ENCODE measurements at places on chromosomes 5 and 9. TPM values are rescaled to one million over a fixed set of nuclear protein-coding genes. Genes with fewer than 3 reads are reported as not detected.

DNA sequence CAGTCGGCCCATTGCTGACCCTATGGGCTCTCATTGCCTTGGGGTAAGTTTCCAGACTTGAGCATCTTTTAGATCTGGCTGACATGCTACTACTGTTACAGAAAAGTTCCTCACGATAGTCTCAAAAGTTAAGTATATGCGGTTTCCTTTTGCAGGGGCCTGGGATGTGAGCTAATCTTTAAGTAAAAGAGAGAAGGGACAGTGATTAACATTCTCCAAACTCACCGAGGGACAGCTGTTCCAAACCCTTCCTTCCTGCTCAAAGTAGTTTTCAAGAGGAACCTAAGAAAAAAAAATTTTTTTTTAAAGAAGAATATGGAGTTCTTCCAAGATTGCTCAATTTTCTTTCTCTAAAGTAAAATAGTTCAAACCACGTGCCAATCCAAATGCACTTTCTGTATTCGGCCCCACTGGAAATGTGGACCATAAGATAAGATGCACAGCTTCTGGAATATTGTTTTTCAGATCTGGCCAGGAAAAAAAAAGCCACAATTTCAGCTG, 168.0 kb upstream of the SPRY4 start:
- no peaks in the 10 kb centered on the region for H3K36me3 ChIP-seq
- no peak for DNase-seq
- H3K4me3 ChIP-seq = peak overlapping the region; percentile 18
- H3K4me1 ChIP-seq = peaks cover 33% of the 10 kb centered on the region
- H3K27ac ChIP-seq = peak overlapping the region; percentile 63

ARL10 gene
- 2.7 TPM for total RNA-seq

- no peak for DNase-seq
- no peak overlapping the region for H3K27ac ChIP-seq
- H3K4me3 ChIP-seq = no peak overlapping the region
- H3K36me3 ChIP-seq = no peaks in the 10 kb centered on the region
- no peaks in the 10 kb centered on the region for H3K27me3 ChIP-seq
Measured at GRCh38 chr5:179494774-179495526, 55.4 kb upstream of the RUFY1 start.

GFI1B gene
- not detected for total RNA-seq

GRCh38 chr5:88718736-88719135, 164.2 kb downstream of the MEF2C start:
- no peak for DNase-seq
- no peaks in the 10 kb centered on the region for H3K27me3 ChIP-seq
- no peaks in the 10 kb centered on the region for H3K4me1 ChIP-seq
- H3K27ac ChIP-seq = no peak overlapping the region
- H3K4me3 ChIP-seq = no peak overlapping the region

- H3K27me3 ChIP-seq = no peaks in the 10 kb centered on the region
- H3K4me3 ChIP-seq = no peak overlapping the region
- H3K27ac ChIP-seq = no peak overlapping the region
- no peaks in the 10 kb centered on the region for H3K36me3 ChIP-seq
Measured at GRCh38 chr9:6716766-6717165, 41.0 kb upstream of the KDM4C start.

PCDHGB2 gene
- total RNA-seq = 12.2 TPM

GRCh38 chr9:125568621-125569020, 138.4 kb downstream of the MAPKAP1 start:
- H3K4me1 ChIP-seq = no peaks in the 10 kb centered on the region
- no peaks in the 10 kb centered on the region for H3K27me3 ChIP-seq
- no peak for DNase-seq
- H3K27ac ChIP-seq = no peak overlapping the region
- no peaks in the 10 kb centered on the region for H3K36me3 ChIP-seq

- H3K36me3 ChIP-seq = no peaks in the 10 kb centered on the region
- H3K27ac ChIP-seq = peak overlapping the region; percentile 50
- peaks cover 3% of the 10 kb centered on the region for H3K4me1 ChIP-seq
- H3K4me3 ChIP-seq = no peak overlapping the region
- H3K27me3 ChIP-seq = no peaks in the 10 kb centered on the region
- no peak for DNase-seq
Measured at GRCh38 chr5:115723220-115723619, 93.2 kb downstream of the CDO1 start.

DNA sequence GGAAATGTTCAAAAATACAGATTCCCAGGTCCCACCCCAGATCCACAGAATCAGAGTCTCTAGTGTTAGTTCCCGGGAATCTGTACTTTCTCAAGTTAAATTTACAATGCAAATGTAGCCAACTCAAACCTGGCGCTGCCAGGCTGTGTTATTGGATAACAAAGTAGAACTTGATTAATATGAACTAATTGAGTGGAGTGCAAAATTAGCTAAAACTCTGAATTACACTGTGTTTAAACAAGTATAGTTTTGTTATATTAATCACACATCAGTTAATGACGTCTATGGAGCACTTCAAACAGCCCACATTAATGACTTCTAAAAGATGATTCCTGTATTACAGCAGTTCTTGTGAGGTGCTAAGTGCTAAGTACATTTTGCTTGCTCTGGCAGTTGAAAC, 32.4 kb upstream of the CYFIP2 start:
- H3K27ac ChIP-seq = no peak overlapping the region
- no peaks in the 10 kb centered on the region for H3K36me3 ChIP-seq
- no peak for DNase-seq
- no peak overlapping the region for H3K4me3 ChIP-seq

DNA sequence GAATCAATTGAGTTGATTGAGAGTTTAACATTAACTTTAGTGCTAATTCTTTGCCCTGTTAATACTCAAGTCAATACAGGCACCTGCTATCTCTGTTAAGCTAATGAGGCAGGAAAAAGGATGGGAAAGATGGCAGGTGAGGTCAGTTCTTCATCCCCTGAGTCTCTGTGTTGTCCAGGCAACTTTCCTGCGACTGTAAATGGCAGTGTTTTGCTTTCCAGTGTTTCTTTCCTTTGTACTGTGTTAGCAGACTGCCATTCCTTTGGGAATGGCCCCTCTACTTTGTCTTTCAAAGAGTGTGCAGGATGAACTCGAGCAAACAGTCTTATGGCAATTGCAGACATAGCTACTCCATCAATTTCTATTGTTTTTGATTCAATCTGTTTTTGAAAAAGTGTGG, 202.2 kb upstream of the VLDLR start:
- H3K36me3 ChIP-seq = no peaks in the 10 kb centered on the region
- no peak overlapping the region for H3K27ac ChIP-seq
- H3K4me1 ChIP-seq = no peaks in the 10 kb centered on the region
- DNase-seq = no peak
- no peaks in the 10 kb centered on the region for H3K27me3 ChIP-seq

DNA sequence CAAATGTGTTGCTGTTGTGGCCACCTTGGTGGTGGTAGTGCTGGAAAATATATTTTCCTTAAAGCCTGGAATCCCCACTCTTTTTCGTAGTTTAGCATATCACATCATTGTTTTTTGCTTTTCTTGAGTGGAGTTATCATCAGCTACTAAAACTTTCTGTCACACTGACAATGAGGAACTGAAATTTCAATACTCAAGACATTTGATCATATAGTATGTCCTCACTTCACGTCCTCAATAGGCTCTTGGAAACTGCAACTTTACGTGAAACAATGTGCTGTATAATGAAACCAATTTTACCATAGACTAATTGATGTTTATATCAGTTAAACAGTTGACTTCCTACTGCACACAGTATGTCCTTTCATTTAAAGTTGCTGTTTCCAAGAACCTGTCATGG, 265.8 kb downstream of the ADGRV1 start:
- H3K36me3 ChIP-seq = no peaks in the 10 kb centered on the region
- DNase-seq = no peak
- no peak overlapping the region for H3K4me3 ChIP-seq
- H3K27me3 ChIP-seq = no peaks in the 10 kb centered on the region

DNA sequence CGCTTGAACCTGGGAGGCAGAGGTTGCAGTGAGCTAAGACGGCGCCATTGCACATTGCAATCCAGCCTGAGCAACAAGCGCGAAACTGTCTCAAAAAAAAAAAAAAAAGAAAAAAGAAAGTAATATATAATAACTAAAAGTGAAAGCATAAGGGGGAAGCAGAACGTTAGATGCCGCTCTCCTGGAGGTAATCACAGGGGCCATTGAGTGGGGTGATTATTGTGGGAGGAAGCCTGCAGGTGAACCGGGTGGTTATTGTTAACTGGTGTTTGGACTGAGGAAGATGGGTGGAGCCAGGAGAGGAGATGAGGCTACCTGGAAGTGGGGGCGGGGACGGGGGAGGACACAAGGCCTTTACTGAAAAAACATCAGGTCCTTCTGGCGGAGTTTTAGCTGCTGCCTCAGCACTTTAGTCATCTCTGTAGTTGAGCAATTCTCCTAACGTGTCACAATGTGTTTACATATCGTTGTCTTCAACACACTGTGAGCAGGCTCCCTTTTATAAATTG, 5.3 kb upstream of the TJP2 start:
- peaks cover 5% of the 10 kb centered on the region for H3K4me1 ChIP-seq
- H3K27ac ChIP-seq = no peak overlapping the region
- H3K4me3 ChIP-seq = no peak overlapping the region

- no peak overlapping the region for H3K27ac ChIP-seq
- H3K4me1 ChIP-seq = no peaks in the 10 kb centered on the region
- H3K4me3 ChIP-seq = no peak overlapping the region
- H3K27me3 ChIP-seq = no peaks in the 10 kb centered on the region
Measured at GRCh38 chr9:101326501-101326900, 58.3 kb downstream of the BAAT start.

FBP1 gene
- total RNA-seq = 4.8 TPM

DNA sequence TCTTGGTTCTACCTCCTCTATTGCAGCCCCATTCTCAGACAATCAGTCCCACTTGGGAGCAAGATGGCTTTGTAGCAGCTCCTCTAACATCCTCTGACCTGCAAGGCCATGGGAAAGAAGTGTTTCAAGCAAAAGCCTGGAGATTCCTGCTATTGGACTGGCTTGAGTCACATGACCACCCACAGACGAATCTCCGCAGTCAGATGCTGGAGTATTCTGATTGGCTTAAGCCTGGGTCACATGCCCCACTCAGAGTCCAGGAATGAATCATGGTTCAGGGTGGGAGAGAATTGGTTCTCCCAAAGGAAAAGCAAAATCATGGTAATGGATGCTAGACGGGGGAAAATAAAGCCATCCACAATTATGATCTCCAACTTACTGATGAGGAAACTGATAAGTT, 22.6 kb upstream of the LMX1B start:
- no peak overlapping the region for H3K27ac ChIP-seq
- peaks cover 6% of the 10 kb centered on the region for H3K4me1 ChIP-seq
- H3K27me3 ChIP-seq = no peaks in the 10 kb centered on the region

- H3K27me3 ChIP-seq = no peaks in the 10 kb centered on the region
- no peaks in the 10 kb centered on the region for H3K36me3 ChIP-seq
- no peak overlapping the region for H3K27ac ChIP-seq
- DNase-seq = no peak
Measured at GRCh38 chr5:147530530-147531389, 20.9 kb upstream of the DPYSL3 start.

GRCh38 chr5:1931604-1932231, 49.0 kb upstream of the IRX4 start:
- no peaks in the 10 kb centered on the region for H3K4me1 ChIP-seq
- peak overlapping the region; percentile 19 for H3K27ac ChIP-seq
- H3K4me3 ChIP-seq = peak overlapping the region; percentile 34
- no peak for DNase-seq

DNA sequence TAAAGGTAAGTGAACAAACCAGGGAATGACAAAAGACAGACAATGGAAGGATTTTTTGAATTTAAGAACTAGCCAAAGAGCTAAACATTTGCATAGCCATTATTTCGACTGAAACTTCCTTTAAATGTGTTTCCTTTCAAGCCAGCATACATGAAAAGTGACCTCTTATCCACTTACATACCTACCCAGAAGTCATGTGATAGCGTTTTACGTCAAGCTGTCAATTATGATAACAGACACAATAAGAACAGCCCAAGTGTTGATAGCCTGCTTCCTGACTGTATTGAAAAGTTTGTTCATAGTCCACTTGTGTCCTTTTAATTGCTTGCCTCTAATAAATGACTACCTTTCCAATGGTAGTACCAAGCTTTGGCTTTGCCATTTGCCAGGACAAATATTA, 206.0 kb downstream of the NFIB start:
- H3K27me3 ChIP-seq = no peaks in the 10 kb centered on the region
- DNase-seq = no peak
- H3K36me3 ChIP-seq = peaks cover 16% of the 10 kb centered on the region
- H3K4me3 ChIP-seq = no peak overlapping the region
- H3K4me1 ChIP-seq = no peaks in the 10 kb centered on the region
- no peak overlapping the region for H3K27ac ChIP-seq

WNK2 gene
- total RNA-seq = not detected

DNA sequence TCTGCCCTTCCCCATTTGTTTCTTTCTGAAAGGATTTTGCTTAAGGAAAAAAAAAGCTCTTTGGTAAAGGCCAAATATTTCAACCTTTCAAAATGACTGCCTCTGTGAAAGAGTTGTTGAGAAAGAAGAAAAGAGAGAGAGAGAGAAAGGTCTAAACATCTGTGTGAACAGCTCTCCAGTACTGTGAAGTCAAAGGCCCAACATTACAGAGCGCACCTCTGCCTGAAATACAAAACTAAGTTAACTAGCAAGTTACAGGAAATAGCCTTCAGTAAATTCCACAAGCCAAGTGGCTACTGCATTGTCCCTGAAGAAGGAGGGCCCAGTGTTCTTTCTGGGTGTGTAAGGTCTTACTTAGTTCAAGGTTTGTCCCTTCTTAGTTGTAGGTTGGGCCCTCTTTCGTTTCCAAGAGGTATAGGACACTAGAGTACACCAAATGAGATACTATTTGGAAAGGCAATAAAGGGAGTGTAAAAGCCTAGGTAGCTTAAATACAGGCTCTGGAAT, 104.4 kb downstream of the THBS4 start:
- no peak for DNase-seq
- no peaks in the 10 kb centered on the region for H3K36me3 ChIP-seq

DNA sequence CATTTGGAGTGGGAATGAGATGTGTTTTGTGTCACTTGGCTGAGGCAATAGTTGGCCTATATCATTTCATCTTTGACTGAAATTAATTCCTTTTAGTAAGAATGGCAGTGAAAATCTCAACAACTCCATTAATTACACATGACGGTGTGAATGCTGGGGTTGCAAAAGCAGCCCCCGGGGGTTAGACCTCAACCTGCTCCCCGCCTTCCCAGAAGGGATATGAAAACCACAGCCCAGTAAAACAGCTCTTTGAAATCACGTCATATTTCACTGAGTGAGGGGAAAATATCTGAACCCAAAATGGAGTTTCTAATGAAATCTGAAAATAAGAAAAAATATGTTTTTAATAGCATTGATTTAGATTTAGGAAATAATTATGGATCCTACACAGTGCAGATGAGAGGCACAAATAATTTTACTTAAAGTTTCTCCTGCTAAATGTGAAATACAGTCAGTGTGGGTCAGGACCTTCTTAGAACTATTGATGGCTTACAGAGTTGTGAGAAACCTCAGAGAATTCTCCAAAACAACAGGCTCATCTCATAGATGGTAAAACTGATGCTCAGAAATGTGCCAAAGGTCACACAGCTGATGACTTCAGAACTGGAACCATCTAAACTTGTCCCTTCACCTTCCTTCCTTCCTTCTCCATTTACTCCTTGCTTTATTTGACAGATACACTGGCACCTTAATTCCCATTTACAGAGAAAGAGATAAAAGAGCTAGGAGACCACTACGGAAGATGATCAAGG, 96.5 kb downstream of the SPOCK1 start:
- H3K4me1 ChIP-seq = no peaks in the 10 kb centered on the region
- no peaks in the 10 kb centered on the region for H3K36me3 ChIP-seq
- no peak overlapping the region for H3K4me3 ChIP-seq
- no peaks in the 10 kb centered on the region for H3K27me3 ChIP-seq
- H3K27ac ChIP-seq = no peak overlapping the region
- DNase-seq = no peak
